ENCODE measurements at places on chromosomes 13 and 19. TPM values are rescaled to one million over a fixed set of nuclear protein-coding genes. Genes with fewer than 3 reads are reported as not detected.

The TMEM272 gene
- not detected for total RNA-seq

The CCDC124 gene
- 43.3 TPM for total RNA-seq

The STAP2 gene
- total RNA-seq, result 6.6 TPM

The METTL21C gene
- total RNA-seq, result not detected

The ZNF880 gene
- 21.5 TPM for total RNA-seq

The ZNF418 gene
- 0.21 TPM for total RNA-seq

DNA sequence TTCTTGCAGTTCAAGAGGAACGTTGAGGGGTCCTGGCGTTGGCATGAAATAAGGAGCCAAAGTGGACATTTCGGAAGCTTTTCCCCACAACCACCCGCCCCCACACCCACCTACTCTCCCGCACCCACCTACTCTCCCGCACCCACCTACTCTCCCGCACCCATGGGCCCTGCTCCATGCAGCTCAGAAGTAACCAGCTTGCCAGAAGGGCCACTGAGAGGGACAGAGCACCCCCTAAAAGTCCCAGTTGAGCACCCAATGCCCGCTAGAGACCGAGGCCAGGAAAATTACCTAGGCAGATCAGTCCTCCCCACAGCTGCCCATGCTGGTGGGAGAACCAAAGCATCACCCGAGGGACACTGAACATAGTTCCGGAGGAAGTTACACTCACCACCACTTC is 11.8 kb downstream of the VSTM2B start:
- no peak overlapping the region for H3K4me3 ChIP-seq
- no peaks in the 10 kb centered on the region for H3K36me3 ChIP-seq
- H3K27ac ChIP-seq, result no peak overlapping the region
- H3K4me1 ChIP-seq, result no peaks in the 10 kb centered on the region
- no peak for DNase-seq

- no peak for DNase-seq
- no peaks in the 10 kb centered on the region for H3K27me3 ChIP-seq
- no peak overlapping the region for H3K4me3 ChIP-seq
- H3K4me1 ChIP-seq, result no peaks in the 10 kb centered on the region
- no peak overlapping the region for H3K27ac ChIP-seq
Observed at GRCh38 chr13:73943137-73943964, 190.9 kb downstream of the KLF12 start.

- H3K4me3 ChIP-seq, result no peak overlapping the region
- no peak for DNase-seq
- no peaks in the 10 kb centered on the region for H3K27me3 ChIP-seq
- no peak overlapping the region for H3K27ac ChIP-seq
- no peaks in the 10 kb centered on the region for H3K36me3 ChIP-seq
- H3K4me1 ChIP-seq, result no peaks in the 10 kb centered on the region
Observed at GRCh38 chr13:86710896-86711295, 911.7 kb upstream of the SLITRK6 start.

DNA sequence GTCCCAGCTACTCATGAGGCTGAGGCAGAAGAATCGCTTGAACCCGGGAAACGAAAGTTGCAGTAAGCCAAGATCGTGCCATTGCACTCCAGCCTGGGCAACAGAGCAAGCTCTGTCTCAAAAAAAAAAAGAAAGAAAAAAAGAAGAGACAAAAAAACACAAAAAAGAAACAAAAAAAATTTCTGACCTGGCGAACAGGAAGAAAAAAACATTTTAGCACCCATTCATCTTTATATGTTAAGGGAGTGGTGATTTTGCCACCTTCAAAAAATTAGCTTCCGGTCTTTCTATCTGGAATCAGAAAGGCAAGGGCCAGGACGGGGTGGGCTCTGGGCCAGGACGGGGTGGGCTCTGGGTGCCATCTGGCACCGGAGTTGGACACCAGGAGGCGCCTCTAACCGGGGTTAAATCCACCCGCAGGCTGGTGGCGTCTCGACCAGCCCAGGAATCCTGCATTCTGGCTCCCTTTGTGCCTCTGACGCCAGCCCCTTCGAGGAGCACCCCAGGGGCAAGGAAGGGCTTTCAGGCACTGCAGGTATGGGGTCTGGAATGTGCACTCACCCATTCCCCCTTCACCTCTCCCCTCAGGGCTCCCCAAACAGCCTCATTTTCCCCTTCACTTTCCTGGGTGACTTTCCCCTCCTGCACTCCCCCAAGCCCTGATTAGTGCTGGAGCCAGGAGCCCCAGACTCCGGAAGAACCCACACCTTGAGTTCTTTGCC is 10.4 kb upstream of the ZSWIM4 start:
- no peaks in the 10 kb centered on the region for H3K36me3 ChIP-seq
- peak overlapping the region; percentile 76 for H3K27ac ChIP-seq
- H3K27me3 ChIP-seq, result no peaks in the 10 kb centered on the region

- H3K36me3 ChIP-seq, result no peaks in the 10 kb centered on the region
- H3K4me1 ChIP-seq, result no peaks in the 10 kb centered on the region
- no peak for DNase-seq
- no peak overlapping the region for H3K4me3 ChIP-seq
- no peak overlapping the region for H3K27ac ChIP-seq
- no peaks in the 10 kb centered on the region for H3K27me3 ChIP-seq
Observed at GRCh38 chr13:26179344-26179743, 42.8 kb downstream of the RNF6 start.

DNA sequence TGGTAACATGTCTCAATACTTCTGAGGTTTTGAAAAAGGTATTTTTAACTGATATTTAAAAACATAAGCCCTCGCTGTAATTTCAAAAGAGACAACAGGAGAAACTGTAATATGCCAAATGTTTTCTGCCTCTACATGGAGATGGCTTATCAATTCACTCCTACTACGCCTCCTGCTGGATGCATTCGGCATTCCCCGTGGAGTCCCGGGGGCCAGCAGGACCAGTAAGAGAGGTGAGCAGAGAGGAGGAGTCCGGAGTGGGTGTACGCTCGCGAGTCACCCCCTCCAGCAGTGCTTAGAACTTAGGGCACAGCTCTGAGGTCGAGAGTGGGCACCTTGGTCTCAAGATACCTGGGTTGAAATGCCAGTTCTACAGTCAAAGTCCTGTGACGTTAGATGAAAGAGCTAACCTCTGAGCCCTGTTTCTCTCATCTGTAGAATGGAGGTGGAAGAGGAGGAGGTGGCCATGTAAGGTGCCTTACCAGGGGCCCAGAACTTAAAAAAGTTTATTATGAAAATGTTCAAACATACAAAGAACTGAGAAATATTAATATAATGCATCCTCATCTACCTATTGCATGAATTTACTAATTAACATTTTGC is 110.2 kb downstream of the STK24 start:
- DNase-seq, result no peak
- no peak overlapping the region for H3K27ac ChIP-seq
- H3K36me3 ChIP-seq, result peaks cover 7% of the 10 kb centered on the region
- no peaks in the 10 kb centered on the region for H3K27me3 ChIP-seq
- no peak overlapping the region for H3K4me3 ChIP-seq
- no peaks in the 10 kb centered on the region for H3K4me1 ChIP-seq

DNA sequence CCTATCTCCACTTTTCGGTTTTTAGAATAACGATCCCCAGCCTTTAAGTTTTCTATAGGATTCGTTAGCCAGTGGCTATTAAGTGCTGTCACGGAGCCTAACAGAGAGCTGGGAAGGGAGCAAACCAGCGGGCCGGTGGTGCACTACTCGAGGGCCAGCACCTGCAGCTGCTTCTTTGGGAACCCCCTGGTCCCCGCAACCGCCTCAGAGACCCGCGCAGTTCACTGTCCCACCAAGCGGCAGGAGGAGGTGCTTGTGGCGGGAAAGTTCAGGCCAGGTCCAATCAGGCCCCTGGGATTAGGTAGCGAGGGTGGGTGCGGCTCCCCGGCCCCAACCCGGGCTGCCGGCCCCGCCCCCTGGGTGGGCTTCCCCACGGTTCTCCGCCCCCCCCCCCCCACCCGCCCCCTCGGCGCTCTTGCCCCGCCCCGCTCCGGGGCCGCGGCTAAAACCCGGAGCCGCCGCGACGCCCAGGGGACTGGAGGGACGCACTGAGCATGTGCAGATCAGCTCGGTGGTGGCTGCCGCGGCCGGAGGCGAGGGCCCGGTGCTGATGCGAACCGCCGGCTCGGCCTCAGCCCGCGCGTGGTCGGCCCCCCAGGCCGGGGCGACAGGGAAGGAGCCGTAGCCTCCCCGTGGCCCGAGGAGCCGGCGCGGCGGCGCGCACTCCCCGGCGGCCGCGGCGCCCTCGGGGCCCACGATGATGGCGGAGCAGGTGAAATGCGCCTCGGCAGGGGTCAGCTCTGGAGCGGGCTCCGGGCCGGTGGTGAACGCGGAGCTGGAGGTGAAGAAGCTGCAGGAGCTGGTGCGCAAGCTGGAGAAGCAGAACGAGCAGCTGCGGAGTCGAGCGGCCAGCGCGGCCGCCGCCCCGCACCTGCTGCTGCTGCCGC is at the start of gene SLAIN1:
SLAIN1 (plus strand) TSS at position 471 of the 887 bp plus-strand sequence; CDS start at position 698, 227 bp downstream.
- H3K4me3 ChIP-seq, result peak within 1 kb of the TSS; percentile 99
- peak; percentile 90 for DNase-seq
- peak within 1 kb of the TSS; percentile 80 for H3K27ac ChIP-seq
- H3K36me3 ChIP-seq, result no peaks in the 10 kb centered on the region
- no peaks in the 10 kb centered on the region for H3K27me3 ChIP-seq
- H3K4me1 ChIP-seq, result no peaks in the 10 kb centered on the region

- H3K4me1 ChIP-seq, result peaks cover 17% of the 10 kb centered on the region
- DNase-seq, result no peak
- no peaks in the 10 kb centered on the region for H3K27me3 ChIP-seq
- no peak within 1 kb of the TSS for H3K27ac ChIP-seq
- H3K4me3 ChIP-seq, result peak within 1 kb of the TSS; percentile 65
Observed at GRCh38 chr19:49689133-49690078, at the start of gene ADM5. TSS of gene ADM5 (plus strand) at chr19:49689594. CDS start at chr19:49689838, 244 bp downstream.

All from ascending aorta (tissue), 2 donors.